NCI-H1436 treated with DMSO at 0.1 percent for 48 hours (cell line): ENCODE measurements at places on chromosomes 3 and 15.

DNA sequence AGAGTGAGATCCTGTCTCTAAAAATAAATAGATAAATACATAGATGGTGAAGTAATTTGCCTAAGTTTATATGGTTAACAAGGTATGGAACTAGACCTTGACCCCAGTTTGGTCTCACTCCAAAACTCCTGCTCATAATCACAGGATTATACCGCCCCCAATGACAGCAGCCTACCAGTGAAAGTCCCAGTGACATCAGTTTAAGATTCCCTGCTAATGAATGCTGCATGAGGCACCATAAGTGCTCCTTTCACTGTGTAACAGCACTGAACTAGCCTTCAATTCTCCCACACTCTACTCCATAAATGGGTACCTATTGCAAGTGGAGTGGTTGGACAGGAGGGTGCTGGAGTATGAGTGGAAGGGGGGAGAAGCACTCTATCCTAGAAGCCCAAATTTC is 23.7 kb upstream of the THSD4 start:
- no peak for DNase-seq

GRCh38 chr3:65914032-65914739 is 124.5 kb downstream of the MAGI1 start:
- DNase-seq = no peak

GRCh38 chr15:72451224-72451623 is 22.9 kb upstream of the ARIH1 start:
- DNase-seq = no peak

DNA sequence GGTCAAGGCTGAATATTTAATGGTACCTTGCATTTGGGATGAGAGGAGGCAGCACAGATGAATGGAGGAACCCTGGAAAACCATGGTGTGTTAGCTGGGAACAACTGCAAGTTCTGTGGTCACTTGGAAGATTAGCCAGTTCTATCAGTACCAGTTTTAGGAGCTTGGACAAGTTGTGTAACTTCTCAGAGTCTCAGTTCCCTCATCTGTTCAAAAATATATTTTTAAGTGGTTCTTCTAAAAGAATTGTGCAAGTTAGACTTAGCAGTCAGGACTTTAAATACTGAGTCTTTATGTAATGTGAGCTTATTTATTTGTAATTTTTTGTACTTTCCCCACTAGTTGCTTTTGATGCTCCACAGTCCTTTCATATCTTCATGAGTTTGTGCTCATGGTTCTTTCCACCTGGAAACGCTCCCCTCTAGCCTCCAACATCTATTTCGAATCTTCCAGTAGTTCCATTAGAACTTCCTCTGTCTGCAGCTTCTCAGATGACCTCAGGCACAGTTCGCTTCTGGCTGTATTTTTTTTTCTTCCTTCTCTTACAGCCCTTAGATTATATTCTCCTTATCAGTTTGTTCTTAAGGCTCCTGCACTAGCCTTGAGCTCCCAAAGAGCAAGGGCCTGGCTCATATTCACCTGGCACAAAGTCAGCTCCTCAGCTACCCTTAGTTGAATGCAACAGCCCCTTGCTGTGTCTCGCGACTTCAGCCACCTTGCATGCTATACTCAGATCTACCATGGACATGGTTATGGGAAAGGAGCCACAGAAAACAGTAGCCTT is 27.1 kb downstream of the ITPR1 start:
- DNase-seq = no peak

DNA sequence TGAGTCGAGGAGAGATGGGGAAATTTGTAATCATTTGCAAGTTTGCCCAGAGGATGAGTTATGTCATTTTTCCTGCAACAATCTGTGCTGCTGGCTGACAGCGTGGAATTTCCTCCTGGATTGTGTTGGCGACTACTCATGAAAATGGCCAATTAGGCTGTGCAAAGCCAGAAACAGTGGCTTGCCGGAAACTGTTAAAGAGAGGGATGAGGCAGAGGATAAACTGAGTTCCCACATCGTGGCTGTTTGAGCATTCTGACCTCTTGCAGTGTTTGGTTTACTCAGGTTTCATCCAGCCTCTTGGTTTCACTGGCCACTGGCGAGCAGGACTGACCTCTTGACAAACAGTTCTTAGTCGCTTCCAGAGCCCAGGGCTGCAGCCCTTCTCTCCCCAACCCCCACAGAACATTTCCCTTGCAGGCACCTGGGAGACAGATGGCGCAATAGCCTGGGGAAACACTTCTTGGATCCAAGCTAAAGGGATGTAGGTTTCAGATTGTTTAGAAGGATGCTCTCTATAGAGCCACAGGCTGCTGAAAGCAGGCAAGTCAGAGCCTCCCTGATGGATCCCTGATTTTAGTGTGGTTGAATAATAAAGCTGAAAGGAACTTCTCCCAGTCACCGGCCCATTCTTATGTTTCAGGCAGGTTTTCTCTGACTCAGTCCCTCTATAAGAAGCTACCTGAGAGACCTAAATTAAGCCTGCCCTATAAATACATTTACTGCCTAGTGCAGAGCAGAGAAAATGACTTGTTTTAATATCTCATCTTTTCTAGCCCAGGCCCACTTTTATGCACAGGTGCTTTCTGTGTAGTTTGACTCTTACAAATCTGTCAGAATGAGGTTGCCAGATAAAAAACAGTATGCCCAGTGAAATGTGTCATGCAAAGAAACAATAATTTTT is 92.8 kb upstream of the UBE2E1 start:
- no peak for DNase-seq

DNA sequence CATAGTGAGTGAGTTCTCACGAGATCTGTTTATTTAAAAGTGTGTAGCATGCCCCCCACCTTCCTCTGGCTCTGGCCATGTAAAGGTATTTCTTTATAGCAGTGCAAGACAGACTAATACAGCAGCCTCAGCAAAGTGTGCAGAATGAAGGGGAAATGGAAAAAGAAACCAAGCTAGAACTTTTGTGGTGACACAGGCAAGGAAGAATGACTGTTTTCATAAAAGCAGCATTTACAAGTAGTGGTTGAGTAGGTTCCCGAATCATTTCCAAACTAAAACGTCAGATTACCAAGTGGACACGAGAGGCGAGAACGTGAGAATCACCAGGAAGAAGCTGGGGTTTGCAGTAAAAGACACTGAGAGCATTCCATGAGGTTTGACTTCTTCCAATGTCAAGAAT is 100.2 kb upstream of the AKAP13 start:
- no peak for DNase-seq

- no peak for DNase-seq
Observed at GRCh38 chr15:76203346-76204108, 107.7 kb downstream of the ETFA start.

GRCh38 chr3:61929617-61930016 is 368.2 kb downstream of the PTPRG start:
- DNase-seq = no peak

GRCh38 chr15:31040611-31041010 is 49.2 kb upstream of the MTMR10 start:
- no peak for DNase-seq

DNA sequence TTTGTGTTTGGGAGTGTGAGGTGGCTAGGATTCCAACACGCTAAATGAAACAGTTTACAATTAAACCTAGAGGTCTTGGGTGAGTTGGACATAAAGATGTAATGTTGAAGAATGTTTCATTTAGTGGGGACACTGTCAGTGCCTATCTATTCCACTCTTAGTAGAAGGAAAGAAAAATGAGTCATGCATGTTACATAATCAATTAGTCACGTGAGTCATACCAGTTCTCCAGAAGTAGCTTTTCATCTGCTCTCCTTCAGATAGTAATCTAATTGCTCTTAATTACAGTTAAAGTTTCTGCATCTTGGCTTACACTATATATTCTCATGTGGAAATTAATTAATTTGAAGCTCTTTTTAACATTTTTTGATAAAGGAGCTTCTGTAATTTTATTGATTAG is 115.7 kb upstream of the P2RY1 start:
- no peak for DNase-seq

DNA sequence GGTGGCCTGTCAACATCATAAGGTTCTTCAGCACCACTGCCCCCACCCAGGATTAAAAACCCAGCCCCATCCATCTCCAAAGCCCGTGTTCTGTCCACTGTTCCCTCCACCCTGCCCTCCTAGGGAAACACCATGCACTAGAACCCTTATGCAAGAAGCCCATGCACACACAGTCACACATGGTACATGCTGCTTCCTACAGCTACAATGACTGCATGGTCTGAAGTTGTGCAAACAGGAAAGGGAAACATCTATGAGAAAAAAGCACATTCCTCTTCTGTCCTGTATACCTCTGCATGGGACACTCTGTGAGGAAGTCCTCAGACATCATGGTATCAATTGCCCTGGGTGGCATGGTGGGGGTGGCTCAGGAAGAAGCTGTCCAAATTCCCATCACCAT is 108.6 kb upstream of the MRPS22 start:
- no peak for DNase-seq

DNA sequence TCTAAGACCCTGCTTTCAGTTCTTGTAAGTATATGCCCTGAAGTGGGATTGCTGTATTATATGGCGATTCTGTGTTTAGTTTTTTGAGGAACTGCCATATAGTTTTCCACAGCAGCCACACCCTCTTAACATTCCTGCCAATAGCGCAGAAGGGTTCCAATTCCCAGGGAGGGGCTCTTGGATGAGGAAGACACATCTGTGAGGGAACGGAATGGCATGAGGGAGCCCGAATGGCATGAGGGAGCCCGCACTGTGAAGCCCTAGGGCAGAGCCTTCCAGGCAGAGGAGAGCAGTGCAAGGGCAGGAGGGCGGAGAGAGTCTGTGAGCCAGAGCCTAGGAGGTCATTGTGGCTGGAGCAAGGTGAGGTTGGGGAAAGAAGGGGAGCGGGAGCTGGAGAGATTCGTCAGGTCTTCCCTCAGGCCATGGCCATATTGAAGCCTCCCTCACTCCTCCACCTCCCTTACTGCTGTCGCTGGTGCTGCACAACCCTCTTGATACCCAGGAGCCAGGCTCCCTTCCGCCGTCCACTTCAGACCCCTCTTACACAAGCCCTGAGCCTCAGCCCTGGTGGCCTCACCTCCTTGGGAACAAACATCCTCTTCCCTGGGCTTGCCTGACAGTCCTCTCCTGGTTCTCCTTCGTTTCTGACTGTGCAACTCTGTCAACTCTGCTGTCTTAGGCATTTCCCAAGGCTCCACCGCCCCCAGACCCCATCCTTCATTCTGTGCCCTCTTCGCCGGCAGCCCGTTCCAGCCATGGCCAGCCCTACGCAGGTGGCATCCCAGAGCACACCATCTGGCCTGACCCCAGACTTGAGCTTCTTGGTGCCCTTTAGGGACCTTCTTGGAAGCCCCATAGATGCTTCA is 51.4 kb downstream of the FGD5 start:
- no peak for DNase-seq

- DNase-seq = no peak
Observed at GRCh38 chr3:154616298-154616697, 186.3 kb upstream of the GPR149 start.

GRCh38 chr3:196122021-196122687 is 40.3 kb upstream of the TFRC start:
- no peak for DNase-seq

DNA sequence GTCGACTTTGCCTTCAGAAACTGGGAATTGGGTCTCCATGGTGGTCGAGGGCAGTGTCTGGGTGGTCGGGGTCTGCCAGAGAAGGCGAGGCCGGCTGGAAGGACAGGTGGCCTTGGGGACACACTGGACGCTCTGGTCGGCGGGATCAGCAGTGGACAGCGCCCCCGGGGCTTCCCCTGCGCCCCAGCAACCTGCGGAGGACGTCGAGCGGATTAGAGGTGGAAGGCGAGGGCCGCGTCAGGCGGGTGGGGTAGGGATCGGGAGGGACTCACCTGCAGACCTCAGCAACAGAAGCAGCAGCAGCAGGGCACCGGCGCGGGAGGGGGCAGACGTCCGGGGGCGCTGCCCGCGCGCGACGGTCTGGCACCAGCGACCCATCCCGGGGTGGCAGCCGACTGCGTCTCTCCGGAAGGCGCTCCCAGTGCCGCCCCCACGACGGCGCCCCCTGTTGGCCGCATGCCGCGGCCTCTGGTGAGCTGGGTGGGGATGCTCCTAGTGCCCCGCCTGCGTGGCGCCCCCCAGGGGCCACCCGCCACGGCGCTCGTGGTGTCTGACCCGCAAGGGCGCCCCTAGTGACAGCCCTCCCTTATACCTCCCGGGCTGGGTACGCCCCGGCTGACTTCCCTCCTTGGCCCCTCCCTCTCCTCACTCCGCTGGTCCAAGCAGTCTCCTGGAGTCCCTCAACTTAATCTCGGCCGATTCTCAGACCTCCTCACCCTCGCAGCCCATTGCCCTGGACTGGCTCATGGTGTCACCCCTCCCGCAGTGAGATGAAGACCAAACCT is at the start of gene PRSS50:
Gene PRSS50 (minus strand): TSS at position 423 of the 785 bp plus-strand sequence. CDS start 45 bp downstream, at position 378.
- no peak for DNase-seq

- DNase-seq = no peak
Observed at GRCh38 chr3:64548200-64548889, 139.5 kb downstream of the ADAMTS9 start.

DNA sequence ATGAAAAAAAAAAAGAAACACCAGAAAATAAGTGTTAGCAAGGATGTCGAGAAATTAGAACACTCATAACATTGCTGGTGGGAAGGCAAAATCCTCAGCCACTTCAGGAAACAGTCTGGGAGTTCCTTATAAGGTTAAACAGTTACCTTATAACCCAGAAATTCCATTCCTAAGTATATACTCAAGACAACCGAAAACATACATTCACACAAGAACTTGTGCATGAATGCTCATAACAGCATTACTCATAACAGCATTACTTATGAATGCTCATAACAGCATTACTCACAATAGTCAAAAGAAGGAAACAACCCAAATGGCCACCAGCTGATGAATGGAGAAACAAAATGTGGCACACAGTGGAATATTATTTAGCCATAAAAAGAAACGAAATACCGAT is 34.8 kb upstream of the DCP1A start:
- no peak for DNase-seq

DNA sequence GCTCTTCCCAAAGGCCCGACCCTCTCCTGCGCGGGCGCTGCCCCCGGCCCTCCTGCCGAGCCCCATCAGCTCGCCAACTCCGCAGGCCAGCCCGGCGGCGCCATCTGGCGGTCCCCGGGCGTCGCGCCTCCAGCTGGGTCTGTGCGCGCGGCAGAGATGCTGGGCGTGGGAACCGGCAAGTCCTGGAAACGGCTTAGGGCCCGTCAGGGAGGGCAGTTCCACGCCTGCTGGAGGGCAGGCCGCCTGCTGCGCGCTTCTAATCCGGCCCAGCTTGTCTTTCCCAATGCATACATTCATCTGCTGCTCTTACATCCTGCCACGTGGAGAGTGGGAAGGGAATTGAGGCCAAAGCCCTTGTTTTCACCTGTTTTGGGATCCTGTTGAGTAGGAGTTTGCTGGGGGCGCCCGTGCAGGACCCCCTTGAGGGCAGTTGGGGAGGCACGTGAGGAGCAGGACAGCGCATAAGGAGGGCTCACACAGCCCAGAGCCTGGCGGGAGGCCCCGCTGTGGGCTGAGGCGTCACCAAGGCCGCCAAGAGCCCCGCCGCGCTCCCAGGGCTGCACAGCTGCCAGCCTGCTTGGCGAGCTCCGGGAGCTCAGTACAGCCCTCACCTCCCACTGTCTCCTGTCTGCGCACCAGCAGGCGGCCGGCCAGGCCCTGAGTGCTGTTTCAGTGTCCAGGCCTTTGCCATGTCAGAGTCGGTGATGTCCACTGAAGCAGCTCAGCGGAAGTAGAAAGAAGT is 165.6 kb downstream of the NSMCE3 start:
- DNase-seq = no peak

- no peak for DNase-seq
Observed at GRCh38 chr3:10300087-10300486, 7.3 kb upstream of the GHRL start.

GRCh38 chr3:20388971-20389370 is 203.0 kb upstream of the SGO1 start:
- no peak for DNase-seq

- no peak for DNase-seq
Observed at GRCh38 chr15:64521726-64522164, 61.4 kb downstream of the ZNF609 start.
